Skin of body (tissue), 3 donors: ENCODE measurements at places on chromosomes 1 and 21.

GRCh38 chr1:151710187-151710840, 6.3 kb downstream of the CELF3 start:
- DNase-seq, result no peak

GRCh38 chr1:174902531-174903099, 97.1 kb upstream of the CACYBP start:
- DNase-seq, result no peak

DNA sequence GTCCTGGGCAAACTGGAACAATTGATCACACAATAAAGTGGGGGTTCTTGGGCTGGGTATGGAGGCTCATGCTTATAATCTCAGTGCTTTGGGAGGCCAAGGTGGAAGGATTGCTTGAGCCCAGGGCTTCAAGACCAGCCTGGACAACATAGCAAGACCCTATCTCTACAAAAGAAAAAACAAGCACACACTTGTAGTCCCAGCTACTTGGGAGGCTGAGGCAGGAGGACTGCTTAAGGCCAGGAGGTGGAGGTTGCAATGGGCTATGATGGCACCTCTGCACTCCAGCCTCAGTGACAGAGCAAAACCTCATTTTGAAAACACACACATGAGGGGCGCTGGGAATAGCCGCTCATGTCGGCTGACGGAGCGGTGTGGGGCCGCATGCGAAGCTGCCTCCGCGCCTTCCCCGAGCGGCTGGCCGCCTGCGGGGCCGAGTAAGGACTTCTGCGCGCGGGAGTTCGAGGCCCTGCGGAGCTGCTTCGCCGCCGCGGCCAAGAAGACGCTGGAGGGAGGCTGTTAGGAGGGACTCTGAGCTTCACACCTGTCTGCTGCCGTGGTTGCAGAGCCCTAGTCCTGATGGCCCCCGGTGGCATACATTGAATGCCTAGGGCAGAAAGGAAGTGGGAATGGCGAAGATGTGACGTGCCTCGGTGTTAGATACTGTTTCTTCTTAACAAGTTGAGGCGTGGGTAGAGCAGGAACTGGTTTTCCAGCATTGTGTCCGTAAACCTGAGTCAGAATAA, 59.5 kb downstream of the ACBD3 start:
- no peak for DNase-seq

DNA sequence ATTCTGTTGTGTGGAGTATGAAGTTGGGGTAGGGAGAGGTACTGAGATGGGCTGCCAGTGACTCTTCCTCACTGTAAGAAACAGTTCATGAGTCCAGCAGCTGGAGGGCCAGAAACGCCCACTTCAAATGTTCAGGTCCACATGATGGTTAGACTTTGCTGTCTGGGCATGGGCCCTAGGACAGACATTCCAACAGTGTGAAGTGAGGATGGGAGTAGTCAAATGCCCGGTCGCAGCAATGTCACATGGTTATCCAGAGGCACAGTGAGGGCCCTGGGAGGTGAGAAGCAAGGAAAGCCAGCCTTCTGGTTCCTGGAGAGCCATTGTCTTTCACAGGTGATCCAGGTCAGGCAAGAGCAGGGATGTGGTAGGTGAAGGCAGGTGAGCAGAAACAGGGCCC, 304.4 kb downstream of the HHAT start:
- DNase-seq, result no peak

GRCh38 chr1:10168912-10169514, 41.4 kb upstream of the KIF1B start:
- no peak for DNase-seq

GRCh38 chr1:77926561-77927357, 38.3 kb downstream of the NEXN start:
- DNase-seq, result no peak

DNA sequence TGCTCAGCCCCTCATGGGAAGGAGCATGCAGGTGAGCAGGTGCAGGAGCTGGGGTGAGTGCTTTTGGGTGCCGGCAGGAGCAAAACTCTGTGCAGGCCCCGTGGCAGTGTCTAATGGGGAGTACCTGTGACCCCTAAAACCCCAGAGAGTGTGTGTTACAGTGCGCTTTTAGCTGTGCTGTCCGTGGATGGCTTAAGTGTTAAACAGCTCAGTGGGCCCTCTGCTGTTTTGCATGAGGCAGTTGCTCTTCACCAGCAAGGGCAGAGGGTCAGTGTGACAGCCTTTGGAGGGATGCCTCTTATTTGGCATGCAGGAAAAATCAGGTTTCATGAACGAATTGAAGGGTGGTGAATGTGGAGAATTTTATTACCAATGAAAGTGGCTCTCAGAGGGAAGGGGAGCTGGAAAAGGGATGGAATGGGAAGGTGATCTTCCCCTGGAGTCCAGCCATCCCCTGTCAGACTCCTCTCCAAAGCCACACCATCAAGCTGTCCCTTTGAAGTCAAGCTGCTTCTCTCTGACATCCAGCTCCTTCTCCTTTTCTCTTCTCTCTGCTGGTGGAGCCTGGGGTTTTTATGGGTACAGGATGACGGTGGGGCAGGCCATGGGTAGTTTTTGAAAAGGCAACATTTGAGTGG, 17.0 kb upstream of the ALG14 start:
- DNase-seq, result no peak

- DNase-seq, result no peak
Measured at GRCh38 chr1:29990304-29990703, 733.1 kb downstream of the MATN1 start.

DNA sequence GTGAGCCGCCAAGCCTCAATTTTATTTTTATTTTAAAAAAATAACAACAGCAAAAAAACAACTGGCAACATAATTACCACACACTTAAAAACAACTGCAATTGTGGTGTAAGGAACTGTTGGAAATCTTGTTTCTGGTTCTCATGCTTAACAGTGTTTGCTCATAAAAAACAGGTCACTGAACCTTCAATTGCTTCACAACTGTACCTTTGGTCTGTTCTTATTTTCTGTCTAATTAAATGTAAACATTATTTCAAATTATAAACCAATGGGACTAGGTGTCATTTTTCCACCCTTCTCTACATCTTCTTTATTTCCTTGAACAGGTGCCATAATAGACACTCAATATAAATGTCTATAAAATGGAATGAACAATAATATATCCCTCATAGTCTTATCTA, 68.4 kb upstream of the CHRM3 start:
- no peak for DNase-seq

GRCh38 chr21:37496972-37497371, 130.4 kb downstream of the DYRK1A start:
- DNase-seq, result no peak

DNA sequence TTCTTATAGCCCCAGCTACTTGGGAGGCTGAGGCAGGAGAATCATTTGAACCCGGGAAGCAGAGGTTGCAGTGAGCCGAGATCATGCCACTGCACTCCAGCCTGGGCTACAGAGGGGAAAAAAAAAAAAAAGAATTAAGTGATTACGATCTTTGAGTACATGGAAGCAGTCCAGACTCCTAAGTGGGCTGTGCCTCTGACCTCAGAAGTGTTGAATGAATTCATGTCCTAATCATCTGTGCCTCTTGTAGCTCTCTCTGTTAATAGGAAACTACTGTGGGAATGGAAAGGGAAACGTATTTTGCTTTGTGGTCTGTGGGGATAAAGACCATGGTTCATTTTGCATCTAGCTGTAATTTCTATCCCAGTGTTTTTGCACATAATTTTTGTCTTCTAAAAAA, 8.4 kb upstream of the IVNS1ABP start:
- DNase-seq, result no peak

DNA sequence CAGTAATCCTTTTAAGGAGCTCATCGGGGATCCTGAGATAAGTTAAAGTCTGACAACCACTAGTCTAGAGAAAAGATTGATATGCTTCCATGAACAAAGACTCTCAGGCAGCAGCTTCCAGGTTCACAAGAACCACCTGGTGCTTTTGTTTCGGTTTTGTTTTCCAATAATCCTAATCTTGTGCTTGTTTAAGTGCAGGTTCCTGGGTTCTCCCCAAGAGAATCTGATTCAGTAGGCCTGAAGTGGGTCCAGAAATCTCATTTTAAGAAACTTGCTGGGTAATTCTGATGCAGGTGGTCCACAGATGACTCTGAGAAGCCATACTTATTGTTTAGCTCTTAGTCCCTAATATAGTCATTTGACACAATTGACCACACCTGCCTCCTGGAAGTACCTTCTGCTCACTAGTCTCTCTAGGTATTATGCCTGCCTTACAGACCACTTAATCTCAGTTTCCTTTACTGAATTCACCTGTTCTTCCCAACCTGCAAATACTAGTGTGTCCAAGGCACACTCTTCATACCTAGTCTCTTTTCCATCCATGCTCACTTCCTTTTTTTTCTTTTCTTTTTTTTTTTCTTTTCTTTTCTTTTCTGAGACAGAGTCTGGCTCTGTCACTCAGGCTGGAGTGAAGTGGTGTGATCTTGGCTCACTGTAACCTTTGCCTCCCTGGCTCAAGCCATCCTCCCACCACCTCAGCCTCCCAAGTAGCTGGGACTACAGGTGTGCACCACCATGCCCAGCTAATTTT, 20.5 kb upstream of the FRRS1 start:
- no peak for DNase-seq

- no peak for DNase-seq
Measured at GRCh38 chr1:245541369-245541768, 386.6 kb downstream of the KIF26B start.

- DNase-seq, result no peak
Measured at GRCh38 chr21:28906841-28907240, 85.8 kb downstream of the LTN1 start.

- no peak for DNase-seq
Measured at GRCh38 chr1:223872308-223872901, 26.7 kb upstream of the TP53BP2 start.

DNA sequence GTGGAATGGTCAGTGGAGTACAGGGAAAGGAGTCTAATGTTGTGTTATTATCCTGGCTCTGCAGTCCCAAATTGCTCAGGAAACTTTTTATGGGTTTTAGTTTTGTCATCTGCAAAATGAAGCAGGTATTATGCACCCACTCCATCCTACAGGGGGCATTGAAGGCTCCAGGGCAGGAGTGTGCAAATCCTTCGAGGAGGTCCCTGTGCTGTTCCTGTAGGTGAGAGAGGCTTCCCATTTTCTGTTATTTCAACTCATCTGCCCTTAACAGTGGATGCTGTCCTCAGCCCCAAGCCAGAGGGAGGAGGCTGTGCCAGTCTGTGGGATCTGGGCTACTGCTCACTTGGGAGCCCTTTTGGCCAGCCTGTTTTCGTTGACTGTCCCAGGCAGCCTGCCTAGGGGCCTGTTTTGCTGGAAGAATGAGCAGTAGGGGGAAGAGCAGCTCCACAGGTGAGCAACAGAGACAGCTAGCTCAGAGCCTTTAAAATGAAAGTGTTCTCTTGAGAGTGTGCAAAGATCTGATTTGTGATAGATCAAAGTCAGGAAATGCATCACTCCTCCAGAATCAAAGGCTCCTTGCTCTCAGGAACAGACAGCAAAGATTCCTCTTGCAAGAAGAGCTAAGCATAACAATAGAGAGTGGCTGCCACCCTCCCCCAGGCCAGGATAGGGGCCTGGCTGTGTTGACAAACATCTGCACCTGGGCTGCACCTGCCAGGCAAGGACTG, 317.6 kb upstream of the PROX1 start:
- DNase-seq, result no peak

DNA sequence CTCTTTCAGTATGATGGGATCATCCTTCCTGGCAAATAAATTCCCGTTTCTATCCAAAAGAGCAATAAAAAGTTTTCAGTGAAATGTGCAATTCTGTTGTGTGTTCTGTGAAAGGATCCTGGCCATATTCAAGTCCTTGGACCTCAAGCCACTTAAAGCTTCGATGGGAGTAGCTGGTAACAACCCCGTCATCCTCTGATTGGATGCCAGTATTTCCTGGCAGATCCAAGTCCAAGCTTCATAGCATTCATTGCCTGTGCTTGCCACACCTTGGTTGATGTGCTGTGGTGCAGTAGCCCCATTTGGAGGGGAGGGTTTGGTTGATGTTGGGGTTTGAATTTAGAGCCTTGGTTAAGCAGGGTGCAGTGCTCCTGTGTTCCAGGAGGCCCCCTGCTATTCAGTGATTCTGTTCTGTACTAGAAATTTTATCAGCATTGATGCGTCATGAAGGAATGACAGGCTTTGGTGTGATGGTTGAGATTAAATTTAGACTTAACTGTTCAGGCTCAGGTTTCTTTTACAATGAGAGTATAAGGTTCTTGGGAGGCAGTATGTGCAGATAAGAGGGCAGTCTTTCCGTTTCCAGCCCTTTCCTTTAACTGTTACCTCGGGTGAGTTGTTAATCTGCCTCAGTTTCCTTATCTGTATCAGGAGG, 4.9 kb downstream of the RPL11 start:
- no peak for DNase-seq

DNA sequence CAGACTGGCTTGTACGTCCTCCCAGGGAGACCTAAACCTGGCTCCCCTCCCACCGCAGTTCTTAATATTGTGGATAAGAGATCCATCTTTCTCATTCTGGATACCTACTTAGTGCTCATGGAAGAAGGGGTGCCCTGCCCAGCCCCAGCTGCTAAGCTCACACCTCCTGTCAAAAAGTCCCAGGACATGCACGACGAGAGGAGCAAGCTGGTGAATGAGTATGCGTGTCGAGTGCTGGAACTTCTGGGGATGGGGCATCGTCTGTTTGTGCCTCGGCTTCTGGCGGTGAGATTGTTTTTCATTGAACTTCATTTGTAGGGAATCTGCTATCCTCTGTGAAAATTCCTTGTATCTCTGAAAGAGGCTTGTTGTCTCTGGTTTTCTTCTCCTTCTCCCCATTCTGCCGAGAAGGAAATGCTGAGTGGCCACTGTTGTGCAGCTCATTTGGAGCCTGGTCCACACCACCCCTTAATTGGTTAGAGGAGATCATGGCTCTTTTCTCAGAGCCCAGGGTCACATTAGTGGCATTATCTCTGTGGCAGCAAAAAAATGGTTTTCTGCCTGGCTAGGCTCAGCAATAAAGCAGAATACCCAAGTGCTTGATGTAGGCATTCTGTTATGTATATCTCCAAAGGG, 199.4 kb upstream of the CACYBP start:
- no peak for DNase-seq

GRCh38 chr1:212205843-212206242, 79.4 kb upstream of the PPP2R5A start:
- no peak for DNase-seq

GRCh38 chr1:109115685-109116084, 1.8 kb downstream of the ELAPOR1 start:
- DNase-seq, result no peak

- DNase-seq, result no peak
Measured at GRCh38 chr21:35156293-35157278, 107.5 kb upstream of the RUNX1 start.

DNA sequence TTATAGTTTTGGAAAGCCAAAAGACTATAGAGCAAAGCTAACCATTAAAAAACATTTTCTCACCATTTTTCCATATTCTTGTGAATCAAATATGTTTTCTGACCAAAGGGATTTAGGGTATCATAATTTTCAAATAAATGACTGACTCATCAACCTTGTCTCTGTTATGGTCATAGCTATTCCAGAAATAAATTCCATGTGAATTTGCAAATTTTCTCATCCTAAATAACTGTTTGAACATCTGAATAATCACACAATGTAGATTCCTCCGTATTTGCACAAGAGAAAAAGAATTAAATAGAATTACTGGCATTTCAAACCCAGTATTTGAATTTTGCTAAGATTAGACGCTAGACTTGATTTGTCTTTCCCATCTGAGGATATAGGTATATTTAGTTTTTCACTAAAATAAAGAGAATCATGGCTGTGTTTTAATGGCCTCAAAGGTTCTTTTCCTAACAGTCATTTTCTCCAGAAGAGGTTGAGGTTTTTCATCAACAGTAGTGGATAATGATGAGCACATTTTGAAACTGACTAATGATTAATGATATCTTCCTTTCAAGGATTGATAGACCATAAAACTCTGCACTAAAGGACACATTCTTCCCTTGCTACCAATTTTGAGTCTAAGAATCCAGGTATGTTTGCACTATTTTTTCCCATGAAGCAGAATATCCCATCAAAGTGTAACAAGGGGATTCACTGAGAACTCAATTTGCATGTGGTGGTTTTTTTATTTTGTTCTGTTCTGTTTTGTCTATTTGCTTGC, 9.5 kb upstream of the DUSP23 start:
- no peak for DNase-seq
